ENCODE measurements at places on chromosomes 1 and 21.

DNA sequence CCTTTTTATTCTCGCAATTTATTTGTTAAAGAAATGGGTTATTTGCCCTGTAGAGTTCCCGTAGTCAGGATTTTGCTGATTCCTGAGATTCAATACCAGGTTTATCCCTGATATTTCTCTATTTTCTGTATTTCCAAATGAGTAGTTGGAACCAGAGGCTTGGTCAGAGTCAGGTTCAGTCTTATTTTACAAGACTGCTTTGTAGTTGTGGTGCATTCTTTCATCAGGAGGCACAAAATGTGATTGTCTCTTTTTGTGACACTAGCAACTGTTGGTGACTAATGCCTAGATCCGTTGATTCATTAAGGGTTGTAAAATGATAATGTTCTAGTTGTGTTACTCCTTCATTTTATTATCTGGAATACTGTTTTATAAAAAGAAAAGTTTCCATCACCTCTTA, 95.5 kb upstream of the TPTE start:
- no peak for DNase-seq

DNA sequence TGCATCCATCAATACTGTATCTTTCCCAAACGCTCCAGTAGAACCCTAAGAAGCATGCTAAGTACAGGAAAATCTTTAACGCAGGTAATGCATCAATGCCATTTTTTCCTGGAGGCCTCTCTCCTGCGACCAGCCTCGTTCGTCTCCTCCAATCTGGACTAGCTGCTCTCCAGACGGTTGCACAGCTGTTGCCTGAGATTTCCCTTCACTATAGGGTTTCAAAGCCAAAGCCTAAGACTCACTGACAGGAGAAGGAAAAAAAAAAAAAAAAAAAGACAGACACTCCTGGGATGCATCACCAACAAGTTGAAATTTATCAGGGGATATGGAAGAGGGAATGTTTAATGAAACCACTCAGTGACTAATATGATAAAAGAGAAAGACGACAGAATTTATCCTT, 93.0 kb downstream of the APP start:
- DNase-seq, result no peak

GRCh38 chr1:151966061-151966460, 27.6 kb downstream of the S100A10 start:
- DNase-seq, result no peak

- no peak for DNase-seq
Observed at GRCh38 chr1:15426492-15427279, 11.6 kb upstream of the CTRC start.

DNA sequence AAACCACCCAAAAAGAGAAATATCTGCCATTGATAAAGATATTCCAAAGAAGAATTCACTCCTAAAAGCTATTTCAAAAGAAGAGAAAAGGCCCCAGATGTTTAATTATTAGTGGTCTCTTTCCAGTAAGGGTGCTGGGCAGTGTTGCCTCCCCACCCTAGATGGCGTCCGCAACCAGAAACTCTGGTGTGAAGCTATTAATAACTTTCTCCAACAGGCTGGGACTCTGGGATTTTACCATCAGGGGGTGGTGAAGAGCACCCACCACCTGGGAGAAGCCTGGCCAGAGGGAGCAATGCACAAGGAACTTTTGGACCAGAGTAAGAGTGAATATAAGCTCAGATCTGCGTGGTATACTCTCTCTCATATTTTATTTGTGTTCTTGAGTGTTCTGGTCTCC, 115.4 kb upstream of the TIAM1 start:
- no peak for DNase-seq

DNA sequence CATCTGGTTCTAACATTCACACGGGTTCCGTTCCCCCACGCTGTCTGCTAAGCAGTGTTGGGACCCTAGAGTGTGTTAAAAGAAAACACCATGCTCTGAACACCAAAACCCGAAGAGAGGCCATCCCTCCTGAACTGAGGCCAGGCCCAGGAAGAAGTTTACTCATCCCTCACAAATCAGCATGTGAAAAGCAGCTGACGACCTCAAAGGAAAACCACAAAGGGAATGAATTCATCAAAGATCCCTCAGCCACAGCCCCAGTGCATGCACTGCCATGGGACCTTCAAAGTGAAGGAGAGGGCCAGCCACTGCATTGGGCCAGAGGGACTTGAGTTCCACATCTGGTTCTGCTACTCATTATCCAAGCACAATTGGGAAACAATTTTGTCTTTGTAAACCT, 7.0 kb upstream of the PSEN2 start:
- DNase-seq, result no peak

DNA sequence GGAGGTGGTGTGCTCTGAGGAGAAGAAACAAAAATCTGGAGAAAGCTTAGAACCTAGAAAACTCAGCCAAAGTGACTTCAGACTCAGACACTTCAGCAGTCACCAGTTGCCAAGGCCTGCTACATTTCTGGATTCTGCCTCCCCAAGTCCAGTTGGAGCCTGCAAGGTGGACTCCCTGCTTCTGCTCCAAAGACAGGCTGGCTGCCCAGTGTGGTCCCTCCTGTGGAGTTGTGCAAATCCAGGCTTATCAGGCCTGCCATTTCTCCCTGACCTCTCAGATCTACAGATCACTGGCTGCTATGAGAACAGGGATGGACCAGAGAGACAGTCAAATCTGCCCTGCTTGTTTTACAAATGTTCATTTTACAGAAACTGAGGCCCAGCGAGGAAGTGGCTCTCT, 9.9 kb downstream of the CACHD1 start:
- no peak for DNase-seq

DNA sequence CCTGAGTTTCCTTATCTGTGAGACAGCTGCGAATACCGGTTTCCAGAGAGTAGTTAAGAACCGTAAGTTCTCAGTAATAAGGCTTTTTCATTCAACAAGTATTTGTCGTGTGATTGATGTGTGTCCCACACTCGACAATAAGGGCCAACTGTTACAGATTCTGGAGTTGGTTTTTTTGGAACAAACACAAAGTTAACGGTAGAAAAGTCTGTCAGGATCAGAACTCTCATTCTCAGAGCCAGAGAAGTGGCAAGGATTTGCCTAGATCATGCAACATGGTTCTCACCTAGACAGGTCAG, 837 bp downstream of the NUDC start:
- no peak for DNase-seq

DNA sequence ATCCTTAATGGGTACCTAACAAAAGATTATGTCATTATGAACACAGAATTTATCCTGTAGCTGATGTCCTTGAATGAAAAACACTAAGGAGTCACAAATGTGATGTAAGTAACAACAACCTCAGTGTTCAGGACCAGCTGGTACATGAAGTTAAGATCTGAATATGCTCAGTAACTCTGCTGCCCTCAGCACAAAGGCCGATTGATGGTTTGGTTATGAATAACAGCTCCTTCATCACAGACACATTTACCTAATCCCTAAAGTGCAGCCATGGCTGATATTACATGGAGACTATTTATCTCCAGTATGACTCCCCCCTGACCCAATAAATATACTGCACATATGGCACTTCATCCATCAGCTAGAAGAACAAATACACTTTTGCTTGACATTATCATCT, 75.2 kb downstream of the PLPPR5 start:
- no peak for DNase-seq

GRCh38 chr21:24222676-24223075, 1384.6 kb downstream of the MRPL39 start:
- no peak for DNase-seq

- DNase-seq, result no peak
Observed at GRCh38 chr1:29134695-29135028, 11.0 kb upstream of the TMEM200B start.

GRCh38 chr1:54582566-54583306, 34.7 kb downstream of the ACOT11 start:
- no peak for DNase-seq

DNA sequence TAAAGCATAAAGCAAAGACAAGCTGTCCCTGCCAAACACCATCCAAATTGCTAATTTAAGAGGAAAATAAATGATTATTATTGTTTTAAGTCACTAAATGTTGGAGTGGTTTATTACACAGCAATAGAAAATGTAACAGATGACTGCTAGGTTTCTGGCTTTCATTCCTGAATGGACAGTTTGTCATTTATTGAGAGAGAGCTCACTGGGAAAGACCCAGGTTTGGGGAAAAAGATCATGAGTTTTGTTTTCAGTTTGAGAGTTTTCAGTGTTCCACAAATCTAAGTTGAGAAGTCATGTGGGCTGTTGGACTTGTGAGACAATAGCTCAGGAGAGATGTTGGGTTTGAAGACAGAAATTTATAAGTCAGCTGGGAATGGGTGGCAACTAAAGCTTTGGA, 5.4 kb downstream of the GPA33 start:
- no peak for DNase-seq

Data from CD4-positive, alpha-beta T cell treated with Interleukin-10 for 1 hour (primary cell).